ENCODE measurements at places on chromosomes 5 and 9. TPM values are rescaled to one million over a fixed set of nuclear protein-coding genes. Genes with fewer than 3 reads are reported as not detected.

- H3K4me3 ChIP-seq, result no peak overlapping the region
- no peak for DNase-seq
- H3K27me3 ChIP-seq, result peaks cover 2% of the 10 kb centered on the region
- peaks cover 47% of the 10 kb centered on the region for H3K4me1 ChIP-seq
- H3K27ac ChIP-seq, result no peak overlapping the region
- H3K36me3 ChIP-seq, result no peaks in the 10 kb centered on the region
Observed at GRCh38 chr5:58927181-58927580, 344.3 kb downstream of the RAB3C start.

Gene RANBP17
- 22.0 TPM for total RNA-seq

Gene RNF183
- total RNA-seq, result 0.77 TPM

DNA sequence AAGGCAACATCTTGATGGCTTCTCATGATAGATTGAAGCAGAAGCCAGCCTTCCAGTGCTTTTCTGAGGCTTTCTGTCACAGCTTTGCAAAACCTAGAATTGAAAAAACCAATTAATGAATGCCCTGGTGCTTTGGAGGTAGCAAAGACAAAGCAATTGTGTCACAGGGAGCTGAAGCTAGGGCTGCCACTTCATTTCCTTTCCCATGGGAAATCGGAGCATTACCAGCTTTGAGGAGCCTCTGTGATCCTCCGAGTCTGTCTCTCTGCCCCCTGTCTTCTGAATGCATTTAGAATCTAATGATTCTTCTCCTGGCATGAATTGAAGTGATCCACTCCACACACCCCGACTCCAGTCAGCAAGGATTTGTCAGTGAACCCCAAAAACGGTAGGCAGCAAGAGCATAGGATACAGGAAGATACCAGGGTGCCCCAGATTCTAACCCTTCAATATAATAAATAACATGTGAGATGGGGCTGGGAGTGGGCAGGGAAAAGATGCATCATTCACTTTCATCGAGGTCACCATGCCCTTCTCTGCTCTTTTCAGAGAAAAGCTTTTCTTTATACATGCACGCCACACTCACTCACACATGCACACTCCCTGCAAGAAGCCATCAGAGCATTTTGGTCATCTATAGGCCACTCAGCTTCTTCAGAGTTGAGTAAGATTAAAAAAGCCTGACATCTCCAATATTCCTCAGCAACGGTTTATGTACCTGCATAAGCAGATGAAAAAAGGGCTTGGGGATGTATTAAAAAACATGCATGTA, 247.7 kb upstream of the ZNF462 start:
- DNase-seq, result no peak
- H3K27ac ChIP-seq, result no peak overlapping the region
- no peaks in the 10 kb centered on the region for H3K27me3 ChIP-seq
- no peak overlapping the region for H3K4me3 ChIP-seq
- H3K4me1 ChIP-seq, result peaks cover 6% of the 10 kb centered on the region
- H3K36me3 ChIP-seq, result no peaks in the 10 kb centered on the region

DNA sequence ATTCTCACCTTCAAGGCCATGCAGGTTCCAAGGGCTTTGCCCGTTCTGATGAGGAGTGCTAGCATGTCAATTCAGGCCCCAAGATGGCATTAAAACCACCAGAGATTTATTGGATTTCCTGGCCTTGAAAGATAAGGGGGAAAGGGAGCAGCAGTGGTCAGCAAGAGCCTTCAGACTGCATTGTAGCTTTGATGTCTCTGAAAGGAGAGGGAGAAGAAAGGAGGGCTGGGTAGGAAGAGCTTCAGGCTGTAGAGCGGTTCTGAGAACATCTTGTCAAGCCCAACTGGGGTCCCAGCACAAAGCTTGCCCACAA, 41.8 kb upstream of the FGF1 start:
- H3K4me1 ChIP-seq, result peaks cover 3% of the 10 kb centered on the region
- H3K27me3 ChIP-seq, result peaks cover 2% of the 10 kb centered on the region
- no peaks in the 10 kb centered on the region for H3K36me3 ChIP-seq
- H3K4me3 ChIP-seq, result no peak overlapping the region
- no peak for DNase-seq
- H3K27ac ChIP-seq, result no peak overlapping the region

Gene FOXI1
- total RNA-seq, result not detected
